ENCODE measurements at places on chromosomes 3 and 15.

DNA sequence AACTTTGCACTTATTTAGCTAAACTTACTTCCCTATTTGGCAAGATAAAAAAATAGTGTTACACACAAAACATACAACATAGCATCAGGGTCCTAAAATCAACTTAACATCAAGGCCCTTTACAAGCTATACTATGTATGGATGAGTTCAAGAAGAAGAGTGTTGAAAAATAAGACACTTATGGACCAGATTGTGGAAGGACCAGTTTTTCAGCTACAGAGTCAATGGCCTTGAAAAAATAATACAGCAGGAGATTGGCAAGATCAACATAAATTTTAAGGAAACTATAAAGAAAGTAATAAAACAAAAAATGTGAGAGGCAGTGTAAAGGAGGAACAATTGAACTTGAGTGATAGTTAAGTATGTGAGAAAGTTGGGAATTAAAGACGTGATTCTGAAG lies 66.3 kb upstream of the BBX start:
- no peak for DNase-seq

DNA sequence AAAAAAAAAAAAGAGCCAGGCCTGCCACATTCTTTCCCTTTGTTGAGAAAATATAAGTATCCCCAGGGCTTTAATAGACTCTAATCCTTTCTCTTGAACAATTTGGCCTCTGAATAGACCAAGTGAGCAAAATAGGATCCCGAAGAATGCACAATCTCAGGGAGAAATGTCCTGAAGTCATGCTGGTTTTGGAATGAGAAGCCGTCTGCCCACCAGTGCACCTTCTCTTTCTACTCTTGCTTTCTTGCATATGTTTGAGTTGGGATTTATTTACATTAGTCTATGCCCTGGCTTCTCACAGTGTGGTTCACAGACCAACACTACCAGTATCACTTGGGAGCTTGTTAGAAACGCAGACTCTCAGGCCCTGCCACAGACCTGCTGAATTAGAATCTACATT lies 153.0 kb downstream of the ZNF621 start:
- no peak for DNase-seq

GRCh38 chr3:160953686-160954085 lies 151.5 kb downstream of the B3GALNT1 start:
- DNase-seq, result no peak

DNA sequence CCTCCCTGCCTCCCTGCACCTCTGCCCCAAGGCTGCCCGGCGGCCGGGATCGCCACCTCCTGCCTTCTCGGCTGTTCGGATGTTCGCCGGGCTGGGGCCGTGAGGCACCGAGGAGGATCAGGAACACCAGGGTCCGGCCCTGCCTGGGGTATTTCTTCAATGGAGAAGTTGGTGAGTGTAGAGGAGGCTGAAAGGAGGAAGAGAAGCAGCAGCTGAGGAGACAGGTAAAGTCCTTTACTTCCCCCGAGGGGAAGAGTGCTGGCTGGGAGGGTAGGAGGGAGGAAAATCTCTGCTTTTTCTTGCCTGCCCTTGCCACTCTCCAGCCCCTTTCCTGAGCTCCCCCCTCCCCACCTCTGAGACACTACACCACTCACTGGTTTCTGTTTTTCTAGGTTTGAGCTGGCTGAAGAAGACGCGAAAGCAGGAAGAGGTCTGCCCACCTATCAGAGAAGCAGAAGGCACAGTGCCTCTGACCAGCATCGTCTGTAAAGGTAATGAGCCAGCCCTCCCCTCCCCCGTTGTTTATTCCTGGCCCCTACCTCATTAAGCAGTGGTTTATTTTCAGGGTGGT lies 519 bp downstream of the ASB7 start:
- no peak for DNase-seq

DNA sequence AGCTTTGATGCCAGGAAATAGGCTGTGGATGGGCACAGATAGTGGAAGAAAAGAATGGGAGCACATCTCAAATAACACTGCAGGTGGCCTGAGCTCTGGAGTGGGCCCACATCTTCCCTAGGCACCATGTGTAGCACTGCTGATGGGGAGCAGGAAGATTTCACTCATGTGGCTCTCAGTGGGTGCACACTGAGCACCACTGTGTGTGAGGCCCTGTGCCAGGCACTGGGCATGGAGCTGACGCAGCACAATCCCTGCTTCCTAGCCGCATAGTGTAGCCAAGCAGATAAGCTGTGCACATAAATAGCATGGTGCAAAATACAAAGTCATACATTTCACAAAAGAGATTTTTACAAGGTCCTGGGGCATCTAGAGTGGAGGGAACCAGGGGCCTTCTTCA lies 101.6 kb downstream of the MOBP start:
- no peak for DNase-seq

- no peak for DNase-seq
Observed at GRCh38 chr3:56918111-56918568, 116.4 kb upstream of the ARHGEF3 start.

- no peak for DNase-seq
Observed at GRCh38 chr15:43939070-43939469, 112.3 kb downstream of the WDR76 start.

- no peak for DNase-seq
Observed at GRCh38 chr3:40782111-40782721, 257.5 kb downstream of the ZNF621 start.

DNA sequence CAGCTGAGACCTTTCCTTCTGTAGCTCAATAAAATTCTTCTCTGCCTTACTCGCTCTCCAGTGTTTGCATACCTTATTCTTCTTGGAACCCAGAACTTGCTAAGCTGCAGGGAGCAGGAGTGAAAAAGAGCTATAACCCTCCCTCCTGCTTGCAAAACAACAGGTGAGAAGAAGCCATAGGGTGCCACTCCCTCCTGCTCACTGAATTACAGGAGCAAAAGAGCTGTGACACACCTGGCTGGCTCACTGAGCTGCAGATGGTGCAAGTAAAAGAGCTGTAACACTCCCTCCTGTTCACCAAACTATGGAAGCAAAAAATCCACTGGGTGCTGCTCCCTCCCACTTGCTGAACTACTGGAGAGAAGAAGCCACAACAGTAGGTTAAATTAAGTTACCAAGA lies 44.2 kb upstream of the C2CD4B start:
- no peak for DNase-seq

GRCh38 chr15:89457086-89457485 lies 39.3 kb downstream of the RHCG start:
- no peak for DNase-seq

GRCh38 chr3:194470615-194471014 lies 16.2 kb downstream of the ATP13A3 start:
- DNase-seq, result no peak

GRCh38 chr15:87901008-87901407 lies 355.5 kb downstream of the NTRK3 start:
- no peak for DNase-seq

DNA sequence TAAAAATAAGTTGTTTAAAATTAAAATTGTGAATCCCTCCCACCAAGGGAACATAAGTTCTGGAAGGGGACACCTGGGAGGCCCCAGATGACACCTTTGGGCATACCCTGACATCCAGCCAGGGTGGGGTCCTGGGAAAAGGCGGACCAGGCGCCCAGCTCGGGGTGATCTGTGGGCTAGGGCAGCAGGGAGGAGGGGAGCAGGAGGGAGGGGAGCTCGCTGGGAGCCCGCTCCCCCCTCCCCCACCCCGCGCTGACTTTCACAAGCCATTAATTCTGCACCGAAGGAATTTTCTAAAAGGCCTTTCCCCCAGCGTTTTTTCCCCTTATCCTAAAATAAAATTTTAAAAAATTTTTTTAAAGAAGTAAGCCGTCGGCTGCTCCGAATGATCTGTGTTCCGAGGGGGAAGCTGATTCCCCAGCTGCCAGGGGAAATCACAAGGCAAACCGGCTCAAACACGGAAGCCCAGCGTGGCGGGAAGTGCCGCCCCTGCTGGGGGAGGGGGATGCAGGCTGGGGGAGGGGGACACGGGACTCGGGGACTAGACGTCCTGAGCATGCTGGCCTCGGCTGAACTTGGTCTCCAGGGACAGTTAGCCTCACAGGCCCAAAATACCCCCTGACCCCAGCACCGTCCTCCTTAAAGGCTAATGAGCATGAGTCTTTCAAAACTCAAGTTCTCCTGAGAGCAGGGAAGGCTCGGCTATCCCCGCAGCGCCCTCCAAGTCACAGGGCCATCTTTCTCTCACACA lies 13.9 kb downstream of the PLXND1 start:
- no peak for DNase-seq

DNA sequence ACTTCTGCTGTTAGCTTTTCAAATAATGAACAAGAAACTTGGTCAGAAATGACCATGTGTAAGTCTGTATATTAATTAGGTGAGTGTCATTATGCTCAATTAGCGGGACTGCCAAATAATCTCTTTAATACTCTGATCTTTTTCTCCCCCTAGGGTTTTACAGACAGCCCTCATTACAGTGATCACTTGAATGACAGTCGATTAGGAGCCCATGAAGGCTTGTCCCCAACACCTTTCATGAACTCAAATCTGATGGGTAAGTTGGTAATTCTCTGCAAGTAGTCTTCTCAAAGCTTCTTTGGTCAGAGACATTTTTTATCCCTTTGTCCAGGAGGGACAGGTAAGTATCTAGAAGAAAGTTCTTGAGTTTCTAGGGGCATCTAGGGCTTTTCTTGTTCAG lies 173.2 kb downstream of the TCF12 start:
- DNase-seq, result no peak

Data from stimulated activated CD8-positive, alpha-beta memory T cell treated with anti-CD3 and anti-CD28 coated beads, Interleukin-7, amount 100 ng/mL, for 1 hour (primary cell).